Right lung (tissue), 10 donors: ENCODE measurements at places on chromosomes 12 and 14.

DNA sequence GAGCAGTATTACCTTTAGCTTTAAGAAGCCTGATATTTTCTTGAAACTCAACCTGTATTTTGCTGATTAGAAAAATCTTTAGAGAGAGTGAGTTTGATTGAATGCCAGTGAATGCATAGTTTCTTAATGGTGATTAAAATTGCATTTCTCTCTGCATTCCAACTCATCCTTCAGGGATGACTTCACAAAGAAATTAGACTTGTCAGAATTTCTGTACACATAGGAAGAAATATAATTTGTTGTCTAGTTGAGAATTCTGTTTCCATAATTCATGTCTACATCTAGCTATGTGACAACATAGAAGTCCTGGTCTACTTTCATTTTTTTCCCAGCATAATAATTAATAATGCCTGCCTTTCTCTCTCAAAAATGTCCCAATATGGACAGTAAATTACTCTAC, 136.6 kb downstream of the OTOGL start:
- no peak for DNase-seq

GRCh38 chr12:97259098-97259497, 203.5 kb upstream of the RMST start:
- no peak for DNase-seq

- no peak for DNase-seq
Observed at GRCh38 chr12:45582986-45583659, 146.4 kb upstream of the ARID2 start.

DNA sequence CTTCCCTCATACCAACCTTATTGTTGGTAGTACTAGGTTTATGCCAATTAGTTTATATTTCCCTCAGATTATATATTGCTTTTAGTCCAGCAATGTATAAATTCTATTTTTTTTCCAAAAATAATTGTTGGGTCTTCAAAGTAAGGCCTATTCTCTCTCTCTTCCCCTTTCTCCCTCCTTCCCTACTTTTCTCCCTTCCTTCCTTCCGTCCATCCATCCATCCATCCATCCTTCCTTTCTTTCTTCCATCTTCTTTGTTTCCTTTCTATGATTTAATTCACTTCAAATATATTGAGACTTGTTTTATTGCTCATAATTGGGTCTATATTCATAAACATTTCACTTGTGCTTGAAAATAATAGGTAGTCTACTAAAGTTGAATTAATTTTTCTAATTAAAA, 1259.2 kb downstream of the FSCB start:
- no peak for DNase-seq

DNA sequence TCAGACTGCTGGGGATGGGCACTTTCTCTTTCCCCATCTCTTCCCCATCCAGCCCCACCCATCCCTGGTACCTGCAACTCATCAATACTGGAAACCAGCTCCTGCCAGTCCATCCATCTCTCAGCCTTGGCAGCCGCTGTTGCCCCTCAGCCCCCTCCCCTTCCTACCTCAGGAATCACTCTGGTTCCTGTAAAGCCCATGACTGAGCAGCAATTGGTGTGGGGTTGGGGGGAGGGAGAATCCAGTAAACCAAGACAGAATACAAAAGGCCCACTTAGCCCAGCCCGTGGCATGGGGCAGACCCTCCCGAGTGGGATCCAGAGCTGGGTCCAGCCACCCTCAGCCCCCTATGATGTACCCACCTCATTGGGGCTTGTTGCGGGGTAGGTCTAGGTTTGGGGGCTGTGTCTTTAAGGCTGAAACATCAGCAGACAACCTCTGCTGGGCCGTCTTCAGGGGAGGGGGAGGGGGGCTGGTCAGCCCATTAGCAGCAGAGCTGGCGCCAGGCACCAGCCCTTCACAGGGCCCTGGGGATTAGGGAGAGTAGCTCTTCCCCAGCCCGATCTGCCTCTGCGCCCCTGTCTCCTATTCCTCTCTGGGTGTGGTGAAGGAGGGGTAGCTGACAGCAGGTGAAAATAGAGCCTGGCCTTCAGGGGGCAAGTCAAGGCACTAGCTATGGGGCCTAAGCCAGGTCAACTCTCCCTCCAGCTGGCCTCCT, 702 bp upstream of the PRPH start:
- no peak for DNase-seq

DNA sequence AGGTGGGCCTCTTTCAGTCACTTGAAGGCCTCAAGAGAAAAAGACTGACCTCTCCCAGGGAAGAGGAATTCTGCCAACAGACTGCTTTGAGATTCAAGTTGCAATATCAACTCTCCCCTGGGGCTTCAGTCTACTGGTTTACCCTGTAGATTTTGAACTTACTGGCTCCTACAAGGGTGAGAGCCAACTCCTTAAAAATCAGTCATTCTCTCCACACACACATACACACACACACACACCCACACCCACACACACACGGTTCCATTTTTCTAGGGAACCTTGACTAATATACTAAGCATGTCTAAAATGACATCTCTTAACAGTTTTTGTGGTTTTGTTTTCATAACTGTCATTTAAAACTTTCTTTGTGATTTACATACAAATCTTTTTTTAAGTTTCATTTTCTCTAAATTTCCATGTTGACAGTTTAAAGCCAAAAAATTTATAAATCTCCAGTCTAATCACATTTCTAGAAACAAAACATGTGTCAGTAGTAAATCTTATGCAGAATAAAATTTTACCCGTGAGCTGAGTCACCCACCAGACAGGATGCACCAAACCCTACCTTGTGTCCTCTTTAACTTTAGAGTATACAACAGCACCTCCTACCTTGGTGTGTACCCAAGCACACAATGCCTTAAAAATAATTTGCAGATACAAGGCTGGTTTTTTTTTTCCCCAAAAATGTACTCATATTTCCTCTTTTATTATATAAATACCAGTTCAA, 394.6 kb downstream of the AEBP2 start:
- no peak for DNase-seq

DNA sequence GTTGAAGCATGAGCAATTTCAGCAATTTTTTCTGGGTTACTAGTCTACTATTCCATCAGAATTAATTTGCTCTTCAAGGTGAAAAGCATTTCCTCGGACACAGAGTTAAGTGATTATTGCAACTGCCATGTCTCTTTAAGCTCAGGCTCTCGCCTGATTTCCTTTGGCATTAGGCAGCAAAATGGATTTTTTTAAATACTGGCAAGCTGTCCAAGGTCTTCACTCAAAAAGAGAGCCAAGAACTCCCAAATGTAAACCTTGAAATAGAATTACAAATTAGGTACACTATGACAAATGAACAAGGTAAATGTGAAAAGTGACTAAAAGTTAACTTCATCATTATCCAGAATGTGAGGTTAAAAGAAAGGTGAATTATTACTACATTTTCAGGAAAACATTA, 111.9 kb downstream of the GARIN6 start:
- DNase-seq: no peak

DNA sequence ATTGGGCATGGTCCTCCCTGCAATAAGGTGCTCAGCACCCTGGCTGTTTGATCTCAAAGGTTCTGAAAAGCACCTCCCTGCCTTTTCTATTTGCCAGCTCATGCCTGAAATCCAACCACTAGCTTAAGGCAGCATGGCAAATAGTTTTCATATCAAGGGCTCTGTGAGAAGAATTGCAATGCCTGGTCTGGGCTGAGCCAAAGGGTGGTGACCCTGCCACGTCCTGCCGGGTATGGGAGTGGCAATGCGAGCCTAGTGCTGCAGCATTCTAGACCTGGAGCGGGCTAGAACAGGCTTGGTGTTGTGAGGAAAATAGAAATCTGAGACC, 2.3 kb upstream of the SCNN1A start:
- no peak for DNase-seq

- no peak for DNase-seq
Observed at GRCh38 chr14:68728342-68729106, 64.3 kb downstream of the ZFP36L1 start.

DNA sequence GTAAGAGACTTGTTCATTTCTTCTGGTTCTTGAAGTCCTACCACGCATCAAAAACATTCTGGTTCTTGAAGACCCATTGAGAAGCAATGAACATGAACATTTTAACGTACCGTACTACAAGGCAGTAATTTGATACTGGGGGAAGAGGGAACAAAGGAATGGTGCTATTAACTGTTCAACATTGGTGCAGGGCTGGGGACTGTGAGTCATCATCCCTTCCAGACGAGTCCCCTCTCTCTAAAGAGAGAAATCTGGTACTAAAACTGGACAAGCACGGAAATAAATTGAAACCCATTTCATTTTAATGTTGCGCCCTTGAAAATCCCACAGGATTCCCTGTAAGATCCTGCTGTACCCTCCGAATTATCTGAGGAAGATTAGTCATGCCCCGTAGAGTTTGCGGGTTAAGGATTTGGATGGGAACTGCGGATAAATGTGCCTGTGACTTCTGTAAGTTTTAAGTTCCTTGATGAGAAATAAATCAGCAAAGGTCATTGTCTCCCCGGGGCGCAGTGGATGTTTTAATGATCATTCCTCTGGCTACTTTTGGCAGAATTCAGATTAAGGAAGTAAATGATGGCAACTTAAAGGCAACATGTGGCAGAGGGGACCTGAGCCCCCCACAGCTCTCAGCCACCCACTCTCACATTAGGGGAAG, 78.6 kb downstream of the KCNK13 start:
- DNase-seq: no peak

DNA sequence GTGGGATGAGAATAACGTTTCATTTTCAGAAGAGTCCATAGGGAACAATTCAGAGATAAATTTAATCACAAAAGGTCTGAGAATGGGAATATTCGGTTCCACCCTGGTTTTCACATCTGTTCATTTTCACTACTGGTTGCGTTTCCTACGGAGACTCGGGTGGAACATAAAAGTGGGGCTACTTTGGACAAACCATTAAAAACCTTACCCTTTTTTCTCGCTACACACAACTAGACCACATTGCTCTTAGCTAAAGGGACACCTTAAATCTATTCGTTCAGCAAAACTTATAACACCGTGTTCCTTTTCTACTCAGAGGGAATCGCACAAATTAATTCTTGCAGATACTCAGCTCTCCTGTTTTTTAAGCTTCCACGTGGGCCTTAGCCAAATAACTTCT, 1.0 kb upstream of the SUDS3 start:
- DNase-seq: no peak

- DNase-seq: no peak
Observed at GRCh38 chr14:40252817-40253447, 820.7 kb upstream of the FBXO33 start.

GRCh38 chr14:54368291-54368690, 28.5 kb upstream of the CDKN3 start:
- no peak for DNase-seq

DNA sequence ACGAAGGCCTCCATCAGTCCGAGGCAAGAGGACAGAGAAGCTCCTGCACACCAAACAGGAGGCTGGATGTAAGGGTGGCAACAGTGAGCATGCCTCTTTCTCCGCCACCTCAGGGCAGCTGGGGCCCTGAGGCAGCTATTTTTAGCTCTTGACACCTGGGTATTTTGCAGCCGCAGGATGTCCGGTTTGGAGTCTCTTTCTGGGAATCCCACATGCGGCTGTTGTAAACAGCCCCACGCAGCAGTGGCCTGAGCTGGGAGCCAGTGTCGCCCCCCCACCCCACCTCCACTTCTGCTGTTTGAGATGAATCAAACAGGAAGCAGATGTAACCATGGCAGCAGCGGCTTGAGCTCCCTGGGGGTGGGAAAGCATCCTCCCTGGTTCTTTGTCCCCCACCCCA, 11.7 kb downstream of the HDAC7 start:
- no peak for DNase-seq

DNA sequence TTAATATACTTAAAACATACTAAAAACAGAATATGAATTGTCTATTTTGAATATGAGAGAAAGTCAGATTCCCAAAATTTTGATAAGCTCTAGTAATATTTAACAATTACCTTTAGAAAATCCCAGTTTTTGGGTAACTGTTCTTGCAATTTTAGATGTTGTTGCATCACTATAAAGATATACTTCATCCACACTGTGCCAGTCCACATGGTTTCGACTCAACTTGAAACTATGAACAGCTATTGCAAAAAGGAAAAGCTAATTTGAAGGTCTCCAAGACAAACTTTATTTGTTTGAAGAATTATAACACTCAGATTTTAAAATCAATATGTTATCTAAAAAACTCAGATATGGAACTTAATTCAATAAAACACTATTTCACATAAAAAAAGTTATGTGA, 59.9 kb downstream of the DDHD1 start:
- no peak for DNase-seq

- DNase-seq: no peak
Observed at GRCh38 chr14:81716953-81717352, 183.3 kb upstream of the SEL1L start.

DNA sequence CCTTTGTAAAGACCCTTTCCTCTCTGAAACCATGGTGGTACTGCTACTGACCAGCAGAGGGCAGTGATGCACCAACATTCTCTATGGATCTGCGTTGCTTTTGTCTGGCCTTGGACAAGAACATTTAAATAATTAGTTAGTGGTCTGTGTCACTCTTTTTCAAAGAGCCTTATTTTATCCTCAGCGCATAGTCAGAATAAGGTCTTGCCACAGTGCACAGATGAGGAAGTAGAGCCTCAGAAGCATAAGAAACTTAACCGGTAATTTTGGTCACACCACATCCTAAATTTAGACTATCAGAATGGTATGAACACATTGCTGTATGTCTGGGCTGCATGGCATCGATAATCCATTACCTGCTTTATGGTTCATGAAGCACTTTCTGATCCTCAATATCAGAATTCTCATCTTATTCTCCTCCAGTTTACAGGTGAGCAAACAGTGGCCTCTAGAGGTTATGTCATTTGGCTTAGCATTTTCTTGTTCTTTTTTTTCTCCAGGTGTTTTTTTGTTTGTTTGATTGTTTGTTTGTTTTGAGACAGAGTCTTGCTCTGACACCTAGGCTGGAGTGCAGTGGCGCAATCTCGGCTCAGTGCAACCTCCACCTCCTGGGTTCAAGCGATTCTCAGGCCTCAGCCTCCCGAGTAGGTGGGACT, 23.7 kb upstream of the IFT81 start:
- DNase-seq: peak; percentile 72

- DNase-seq: no peak
Observed at GRCh38 chr12:71610031-71610795, 53.4 kb downstream of the ZFC3H1 start.

GRCh38 chr12:49491823-49492222, 47.0 kb upstream of the KCNH3 start:
- DNase-seq: no peak
